ENCODE measurements at places on chromosomes 16 and 17.

DNA sequence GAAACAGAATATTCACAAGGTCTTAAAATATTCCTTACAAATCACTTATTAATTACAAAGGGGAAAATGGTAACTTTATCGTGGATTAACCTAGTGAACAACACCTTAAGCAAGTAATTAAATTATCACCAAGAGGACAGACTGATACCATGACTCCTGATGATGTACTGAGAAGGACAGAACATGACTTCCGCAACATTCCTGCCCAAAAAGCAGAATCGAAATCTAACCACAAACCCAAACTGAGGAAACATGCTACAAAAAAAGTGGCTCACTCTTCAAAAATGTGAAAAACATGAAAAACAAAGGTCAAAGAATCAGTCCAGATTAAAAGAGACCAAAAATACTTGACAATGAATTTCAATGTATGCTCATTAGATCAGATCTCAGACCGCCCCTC lies 151.5 kb downstream of the AATF start:
- no peak for DNase-seq

DNA sequence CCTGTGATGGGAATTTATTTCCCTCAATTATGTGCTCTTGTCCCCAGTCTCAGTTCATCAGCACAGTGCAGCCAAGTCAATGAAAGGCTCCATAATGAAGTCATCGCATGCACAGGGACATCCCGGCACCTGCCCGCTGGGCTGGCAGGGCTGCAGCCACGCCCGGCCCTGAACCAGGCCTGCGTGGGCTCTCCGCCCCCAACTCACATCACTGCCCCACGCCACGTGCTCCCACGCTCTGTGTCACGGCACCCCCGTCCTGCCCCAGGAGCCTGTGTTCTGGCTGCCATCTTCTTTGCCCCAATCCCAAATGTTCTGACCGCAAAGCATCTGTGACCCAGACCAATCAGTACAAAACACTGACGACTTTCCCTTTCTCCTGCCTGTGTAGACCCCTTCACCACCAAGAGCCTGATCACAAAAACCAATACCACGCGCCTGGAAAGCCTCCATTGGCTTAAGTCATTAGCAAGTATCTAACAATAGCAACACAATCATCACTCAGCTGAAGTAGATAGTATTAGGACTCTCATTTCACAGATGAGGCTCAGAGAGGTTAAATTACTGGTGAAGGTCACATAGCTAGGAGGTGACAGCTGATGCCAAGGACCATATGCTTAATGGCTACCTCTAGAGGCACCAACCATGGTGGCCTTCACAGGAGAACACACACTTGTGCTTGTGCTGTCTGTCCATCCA lies 202.5 kb downstream of the ZFHX3 start:
- DNase-seq = no peak

- DNase-seq = no peak
These were observed 20.7 kb downstream of the UBN1 start for GRCh38 chr16:4868026-4868425.

GRCh38 chr17:7295230-7296180 lies 1.1 kb upstream of the YBX2 start:
- DNase-seq = no peak

- DNase-seq = no peak
These were observed 10.7 kb upstream of the CBX4 start for GRCh38 chr17:79849953-79850352.

DNA sequence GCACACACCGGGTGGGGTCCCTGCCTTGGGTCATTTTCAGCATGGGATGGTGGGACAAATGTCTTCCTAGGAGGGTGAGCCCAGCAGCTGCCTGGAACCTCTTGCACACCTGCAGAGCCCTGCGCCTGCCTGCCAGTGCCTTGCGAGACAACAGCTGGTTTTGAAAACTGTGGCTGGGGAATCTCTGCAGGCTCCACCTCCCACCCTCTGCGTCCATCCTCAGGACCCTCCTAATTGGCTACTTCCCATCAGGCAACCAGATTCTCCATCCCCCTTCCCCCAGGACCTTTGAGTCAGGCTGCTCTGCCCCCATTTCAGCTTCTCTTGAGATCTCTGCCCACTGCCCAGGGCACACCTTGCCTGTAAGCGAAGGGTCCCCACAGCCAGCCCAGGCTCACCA lies 26.6 kb downstream of the PEMT start:
- DNase-seq = no peak

DNA sequence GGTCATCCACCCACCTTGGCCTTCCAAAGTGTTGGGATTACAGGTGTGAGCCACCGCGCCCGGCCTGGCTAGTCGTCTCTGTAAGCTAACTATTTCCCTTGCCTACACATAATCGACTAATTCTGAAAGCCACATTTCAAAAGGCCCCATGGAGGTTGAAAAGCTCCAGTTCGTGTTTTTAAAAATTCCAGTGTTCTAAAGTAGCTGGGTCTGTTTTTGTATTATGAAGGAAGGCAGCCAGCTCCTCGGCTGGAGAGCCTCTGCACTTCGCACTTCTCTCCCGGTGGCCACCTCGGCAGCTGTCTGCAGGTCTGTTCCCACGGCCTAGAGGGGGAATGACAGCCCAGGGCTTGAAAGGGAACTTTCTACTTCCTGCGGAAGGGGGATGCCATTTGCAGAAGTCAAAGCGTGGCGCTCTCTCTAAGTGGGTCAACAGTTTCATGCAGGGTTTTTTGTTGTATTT lies 16.9 kb downstream of the HASPIN start:
- DNase-seq = no peak

DNA sequence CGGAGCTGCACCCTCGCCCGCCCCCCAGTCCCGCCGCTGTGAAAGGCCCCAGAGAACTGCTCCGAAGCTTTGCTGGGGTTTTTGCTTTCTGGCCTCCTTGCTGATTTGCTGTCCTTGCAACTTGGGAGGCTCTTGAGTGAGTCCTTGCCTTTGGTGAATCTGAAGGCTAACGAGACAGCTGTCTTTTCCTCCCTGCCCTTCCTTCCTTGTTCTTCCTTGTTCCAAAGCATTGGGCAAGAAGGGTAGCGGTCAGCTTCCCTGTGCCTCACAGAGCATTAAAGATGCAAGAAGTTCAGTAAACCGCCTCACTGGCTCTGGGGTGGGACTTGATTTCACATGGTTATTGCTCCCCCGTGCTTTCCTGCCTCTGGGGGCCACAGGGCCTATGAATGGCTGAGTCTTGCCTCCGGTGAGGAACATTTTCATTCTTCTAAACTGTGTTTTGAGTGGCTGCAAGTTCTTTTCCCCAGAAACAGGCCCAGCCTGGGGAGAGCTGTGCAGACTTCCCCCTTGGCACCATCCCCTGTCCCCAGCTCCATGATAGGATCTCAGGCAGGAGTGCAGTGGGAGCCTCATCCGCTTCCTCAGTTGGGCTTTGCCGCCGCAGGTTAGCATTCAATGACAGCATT lies 1.4 kb downstream of the YPEL2 start:
- no peak for DNase-seq

All from NCI-H226 (cell line).